ENCODE measurements at places on chromosomes 3 and 15. TPM values are rescaled to one million over a fixed set of nuclear protein-coding genes. Genes with fewer than 3 reads are reported as not detected.

Gene SHF
- 3.0 TPM for total RNA-seq

Gene UBAP1L
- 1.7 TPM for total RNA-seq

Gene SNAPC5
- 36.4 TPM for total RNA-seq

DNA sequence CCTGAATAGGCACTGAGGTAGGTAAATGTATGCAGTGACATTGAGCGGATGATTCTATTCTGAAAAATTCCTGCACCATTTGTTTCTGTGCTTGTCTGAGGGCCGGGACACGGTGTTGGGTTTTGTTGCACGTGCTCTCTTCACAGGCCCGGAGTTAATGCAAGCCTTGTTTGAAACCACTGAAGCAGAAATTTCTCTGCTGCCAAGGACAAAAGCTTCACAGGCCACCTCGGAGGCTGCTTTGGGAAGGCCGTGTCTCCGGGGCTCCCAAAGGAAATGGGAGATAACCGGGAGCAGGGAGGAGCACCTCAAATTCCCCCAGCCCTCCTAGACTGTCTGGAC is 179.4 kb downstream of the OPA1 start:
- DNase-seq: no peak

- no peak for DNase-seq
Measured at GRCh38 chr3:101900736-101901135, 51.4 kb downstream of the NFKBIZ start.
